ENCODE measurements at places on chromosomes 6 and 20.

- no peak for DNase-seq
These were observed 28.1 kb downstream of the ULBP1 start for GRCh38 chr6:149991838-149992237.

- no peak for DNase-seq
These were observed 27.9 kb downstream of the PLEKHG1 start for GRCh38 chr6:150627585-150628025.

GRCh38 chr6:121548131-121548530 is 112.7 kb downstream of the GJA1 start:
- DNase-seq = no peak

DNA sequence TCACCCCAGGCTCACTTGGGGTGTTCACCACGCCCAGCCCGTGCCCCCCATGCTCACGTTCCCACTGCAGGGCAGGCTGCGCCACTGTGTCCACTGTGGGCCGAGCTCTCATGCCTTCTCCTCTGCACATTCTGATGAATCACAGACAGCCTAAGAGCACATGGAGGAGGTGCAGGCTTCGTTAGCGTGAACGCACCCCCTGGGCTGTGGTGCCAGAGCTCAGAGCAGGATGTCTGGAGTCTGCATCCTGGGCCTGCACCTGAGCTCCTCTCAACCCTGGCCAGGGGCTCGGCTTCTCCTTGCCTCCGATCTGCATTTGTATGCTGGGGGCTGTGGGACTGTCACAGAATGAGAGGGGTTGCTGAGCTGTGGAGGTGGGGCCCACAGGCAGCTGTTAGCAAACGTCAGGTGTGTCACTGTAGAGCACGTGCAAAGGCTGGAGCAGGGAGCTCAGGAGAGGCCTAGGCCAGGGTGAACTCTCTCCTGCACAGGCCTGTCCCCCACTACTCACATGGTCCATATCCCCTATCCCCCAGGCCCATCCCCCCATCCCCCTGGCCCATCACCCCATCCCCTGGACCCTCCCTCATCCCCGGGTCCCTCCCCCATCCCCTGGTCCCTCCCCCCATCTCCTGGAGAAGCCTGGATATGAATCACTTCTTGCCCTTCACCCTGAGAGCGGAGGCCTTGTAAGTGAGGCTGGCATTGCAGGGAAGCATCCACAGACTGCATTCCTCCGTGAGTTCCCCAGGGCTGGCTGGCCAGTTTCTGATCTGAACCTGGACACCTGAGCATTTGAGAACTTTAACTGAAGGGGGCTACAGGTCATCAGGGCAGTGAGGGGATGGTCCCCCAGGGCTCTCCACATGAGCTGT is 309.5 kb downstream of the TAF4 start:
- no peak for DNase-seq

DNA sequence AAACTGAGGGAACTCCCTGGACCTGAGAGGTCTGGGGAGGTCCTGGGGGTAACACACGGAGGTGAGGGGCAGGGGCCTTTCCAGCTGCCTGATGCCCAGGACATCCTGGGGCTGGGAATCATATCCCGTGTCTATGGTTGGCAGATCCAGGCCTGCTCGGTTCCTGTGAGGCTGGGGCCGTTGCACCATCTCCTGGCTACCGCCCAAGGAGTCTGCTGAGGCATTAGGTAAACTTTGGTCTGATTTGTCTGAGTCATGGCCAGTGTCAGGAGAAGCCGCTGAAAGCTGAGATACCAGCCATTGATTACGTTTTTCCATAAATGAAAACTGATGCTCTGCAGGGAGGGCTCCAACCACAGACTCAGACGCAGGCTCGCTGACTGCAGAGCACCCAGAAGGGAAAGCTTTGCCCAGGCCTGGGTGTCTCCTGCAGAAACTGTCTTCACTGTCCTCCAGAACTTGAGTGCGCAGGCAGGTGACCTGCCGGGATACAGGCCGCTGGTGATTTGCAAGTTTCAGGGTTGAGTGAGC is 14.2 kb downstream of the TRAF3IP2 start:
- DNase-seq = no peak

GRCh38 chr6:80226151-80226550 is 119.7 kb downstream of the BCKDHB start:
- no peak for DNase-seq

DNA sequence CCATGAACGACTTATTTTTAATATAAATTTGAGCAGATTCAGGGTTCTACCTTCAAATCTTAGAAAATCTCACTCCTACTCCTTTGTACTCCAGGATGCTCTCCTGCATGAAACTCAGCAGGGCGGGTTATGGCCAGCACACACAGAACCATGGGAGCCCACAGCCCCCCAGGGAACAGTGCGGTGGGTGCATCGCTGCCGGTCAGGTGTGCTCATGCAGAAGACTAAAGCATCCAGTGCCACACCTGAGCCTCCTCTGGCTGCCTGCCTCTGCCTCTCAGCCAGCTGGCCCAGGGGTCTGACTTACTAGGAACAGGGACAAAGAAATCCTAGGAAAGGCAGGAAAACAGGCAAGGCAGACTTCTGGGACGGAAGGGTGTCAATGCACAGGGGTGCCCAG is 31.8 kb downstream of the EZR start:
- DNase-seq = no peak
